ENCODE measurements at places on chromosomes 11 and 22. TPM values are rescaled to one million over a fixed set of nuclear protein-coding genes. Genes with fewer than 3 reads are reported as not detected.

DNA sequence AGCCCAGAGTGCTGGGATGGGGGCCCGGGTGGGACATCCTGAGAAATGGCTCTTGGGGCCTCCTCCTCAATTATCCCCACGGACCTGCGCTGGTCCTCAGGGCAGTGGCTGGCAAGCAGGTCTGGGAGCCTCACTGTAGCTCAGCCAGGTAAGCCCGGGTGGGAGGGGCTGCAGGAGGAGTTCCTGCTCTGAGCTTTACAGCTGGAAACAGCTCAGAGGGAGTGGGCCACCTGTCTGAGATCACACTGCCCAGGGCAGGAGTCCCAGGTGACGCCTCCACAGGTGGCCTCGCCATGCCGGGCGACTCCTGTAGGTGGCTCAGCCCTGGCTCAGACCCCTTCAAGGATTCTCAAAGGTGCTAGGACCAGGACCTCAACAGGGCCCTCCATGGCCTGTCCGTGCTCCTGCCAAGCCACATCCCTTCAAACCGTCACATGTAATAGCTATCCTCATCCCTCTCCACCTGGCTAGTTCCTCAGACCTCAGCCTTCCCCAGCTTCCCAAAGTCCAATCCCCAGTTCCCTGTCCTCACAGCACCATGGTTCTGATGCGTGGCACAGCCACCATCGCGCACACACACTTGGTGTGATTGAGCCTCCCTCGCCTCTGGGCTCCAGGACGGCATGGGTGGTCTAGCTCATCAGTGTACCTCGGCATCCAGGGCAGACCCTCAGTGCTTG lies 3.6 kb upstream of the TSSK2 start:
- DNase-seq: no peak

DNA sequence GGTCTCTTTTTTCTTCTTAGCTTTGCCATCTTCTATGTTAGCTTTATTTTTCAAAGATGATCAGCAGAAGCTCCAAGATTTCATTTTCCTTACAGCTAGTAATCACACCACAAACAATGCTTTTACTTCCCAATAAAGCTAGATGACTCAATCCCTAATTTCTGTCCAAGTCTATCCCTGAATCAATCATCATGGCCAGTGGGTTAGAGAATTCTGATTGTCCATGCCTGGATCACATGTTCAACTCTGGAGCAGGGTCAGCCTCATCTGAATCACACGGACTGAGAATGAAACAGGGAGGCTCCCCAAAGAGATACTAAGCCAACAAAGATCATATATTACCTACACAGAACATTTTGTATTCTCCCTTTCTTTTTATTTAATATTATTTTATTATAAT lies 79.6 kb downstream of the BBOX1 start:
- DNase-seq: no peak

DNA sequence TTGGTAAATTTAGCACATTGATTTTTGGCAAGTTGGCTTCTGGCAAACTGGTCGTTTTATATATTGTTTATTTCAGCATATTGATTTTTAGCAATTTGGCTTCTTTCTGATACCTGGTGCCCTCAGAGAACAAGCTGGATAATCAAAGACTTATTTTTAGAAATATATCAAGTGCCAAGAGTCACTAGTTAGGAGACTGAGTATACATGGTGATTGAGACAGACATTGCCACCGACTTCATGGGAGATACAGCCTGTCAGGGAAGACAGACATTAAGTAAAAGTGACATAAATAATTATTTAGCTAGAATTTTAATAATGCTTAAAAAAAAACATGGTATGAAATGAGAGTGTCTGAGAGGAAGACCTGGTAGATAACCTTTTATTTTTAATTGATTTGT lies 242.3 kb upstream of the MTNR1B start:
- no peak for DNase-seq

GRCh38 chr11:61091373-61092279 lies 10.7 kb upstream of the CD5 start:
- DNase-seq: no peak

DNA sequence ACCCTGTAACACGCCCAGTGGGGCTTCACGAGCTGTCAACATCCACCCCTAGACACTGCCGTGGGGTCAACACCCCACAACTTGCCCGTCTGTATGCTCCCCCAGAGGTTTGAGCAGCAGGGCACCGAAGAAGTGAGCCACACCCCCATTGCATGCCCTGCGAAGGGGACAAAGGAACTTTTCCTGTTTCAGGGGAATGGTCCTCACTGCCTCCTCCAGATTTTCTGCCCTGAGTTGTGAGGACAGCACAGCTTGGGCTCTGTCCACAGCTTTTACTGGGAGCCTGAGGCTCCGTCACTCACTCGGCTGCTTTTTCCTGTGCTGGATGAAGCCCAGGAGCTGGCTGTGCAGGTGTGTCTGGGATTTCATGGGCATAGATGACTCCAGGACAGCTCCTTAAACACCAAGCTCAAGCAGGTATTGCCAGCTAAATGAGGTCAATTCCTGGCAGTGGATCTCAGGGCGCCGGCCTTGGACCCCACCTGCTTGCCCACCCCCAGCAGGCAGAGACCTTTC lies 40.2 kb upstream of the CCDC188 start:
- DNase-seq: no peak

DNA sequence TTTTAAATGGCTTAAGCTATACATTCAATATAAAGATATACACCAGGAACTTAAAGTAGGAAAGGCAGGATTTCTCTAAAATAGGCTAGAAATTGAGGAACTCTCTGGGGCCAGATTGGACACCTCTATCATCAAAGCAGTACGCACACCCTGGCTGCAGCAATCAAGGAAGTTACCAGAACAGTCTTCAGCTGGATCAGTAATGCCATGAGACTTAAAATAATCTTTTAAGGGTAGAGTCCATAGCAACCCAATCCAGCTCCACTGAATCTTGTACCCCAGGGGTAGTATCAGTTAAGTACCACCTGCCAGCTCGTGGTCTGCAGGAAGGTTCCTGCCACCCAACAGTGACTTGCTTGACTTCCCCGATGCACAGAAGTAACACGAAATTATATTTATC lies 3.0 kb downstream of the RDX start:
- no peak for DNase-seq

DNA sequence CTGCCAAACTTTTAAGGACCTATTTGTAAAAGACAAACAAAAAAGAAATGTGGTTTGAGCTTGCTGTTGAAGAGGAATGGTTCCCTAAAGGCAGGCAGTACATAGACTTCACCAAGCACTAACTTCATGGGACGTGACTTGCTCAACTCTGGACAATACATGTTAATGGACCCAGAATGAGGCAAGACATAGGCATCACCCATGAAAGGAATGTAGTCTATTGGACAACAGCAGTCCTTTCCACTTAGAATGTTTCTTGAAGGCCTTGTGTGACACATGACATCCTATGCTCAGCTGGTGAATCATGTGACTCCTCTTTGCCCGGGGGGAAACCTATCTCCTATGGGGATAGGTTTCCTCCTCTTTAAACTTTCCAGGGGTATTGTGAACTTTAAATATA lies 246.4 kb upstream of the BLID start:
- no peak for DNase-seq

- no peak for DNase-seq
These were observed 12.1 kb downstream of the SPATA19 start for GRCh38 chr11:133832991-133833897.

GRCh38 chr22:48605856-48606481 lies 1221.7 kb downstream of the BRD1 start:
- DNase-seq: no peak

- no peak for DNase-seq
These were observed 100.3 kb upstream of the CLPB start for GRCh38 chr11:72534371-72535193.

GRCh38 chr22:33562501-33562900 lies 357.8 kb downstream of the LARGE1 start:
- DNase-seq: no peak

- peak; percentile 91 for DNase-seq
These were observed 25.0 kb downstream of the MTMR3 start for GRCh38 chr22:29907753-29908515.

GRCh38 chr11:105718641-105719040 lies 108.8 kb downstream of the GRIA4 start:
- DNase-seq: no peak

- no peak for DNase-seq
These were observed 32.7 kb upstream of the CCDC34 start for GRCh38 chr11:27395556-27396258.

- no peak for DNase-seq
These were observed 418.8 kb downstream of the DYNC2H1 start for GRCh38 chr11:103528046-103528445.

GRCh38 chr11:58770166-58770565 lies 38.4 kb upstream of the GLYAT start:
- DNase-seq: no peak

Gene C11orf91
- total RNA-seq: 0.97 TPM

Gene PHLDA2
- total RNA-seq: 6.4 TPM

Gene CFAP68
- 6.6 TPM for total RNA-seq

Gene SLC6A5
- not detected for total RNA-seq

Gene SLC37A4
- 7.8 TPM for total RNA-seq

Gene CDC42BPG
- total RNA-seq: 0.29 TPM

Gene TPCN2
- total RNA-seq: 25.8 TPM
